Activated T-helper 1 cell treated with Interleukin-2 at 50 U/mL for 16 hours (primary cell): ENCODE measurements at places on chromosomes 2 and 18.

- DNase-seq, result no peak
Measured at GRCh38 chr2:67046591-67046990, 350.5 kb upstream of the ETAA1 start.

DNA sequence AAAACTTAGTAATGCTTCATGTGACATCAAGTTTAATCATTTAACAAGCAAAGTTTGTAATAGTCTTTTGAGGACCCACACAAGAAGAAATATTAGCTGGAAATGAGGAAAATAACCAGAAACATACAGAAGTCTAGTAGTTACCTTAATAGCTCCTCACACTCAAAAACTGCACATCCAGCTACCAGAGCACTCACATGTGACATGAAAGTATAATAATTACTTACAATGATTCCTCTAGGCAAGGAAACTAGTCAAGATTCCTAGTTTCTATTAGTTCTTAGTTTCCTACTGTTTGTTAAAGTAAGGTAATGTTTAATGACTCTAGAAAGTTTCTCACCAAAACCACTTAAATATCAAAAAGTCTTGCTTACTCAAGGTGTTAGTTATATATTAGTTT, 335.8 kb downstream of the RAD51AP2 start:
- DNase-seq, result no peak

- DNase-seq, result no peak
Measured at GRCh38 chr2:206584323-206585116, 57.8 kb upstream of the FAM237A start.

GRCh38 chr18:27008575-27008974, 143.1 kb upstream of the AQP4 start:
- DNase-seq, result no peak

- no peak for DNase-seq
Measured at GRCh38 chr2:40394597-40394996, 57.3 kb downstream of the SLC8A1 start.

DNA sequence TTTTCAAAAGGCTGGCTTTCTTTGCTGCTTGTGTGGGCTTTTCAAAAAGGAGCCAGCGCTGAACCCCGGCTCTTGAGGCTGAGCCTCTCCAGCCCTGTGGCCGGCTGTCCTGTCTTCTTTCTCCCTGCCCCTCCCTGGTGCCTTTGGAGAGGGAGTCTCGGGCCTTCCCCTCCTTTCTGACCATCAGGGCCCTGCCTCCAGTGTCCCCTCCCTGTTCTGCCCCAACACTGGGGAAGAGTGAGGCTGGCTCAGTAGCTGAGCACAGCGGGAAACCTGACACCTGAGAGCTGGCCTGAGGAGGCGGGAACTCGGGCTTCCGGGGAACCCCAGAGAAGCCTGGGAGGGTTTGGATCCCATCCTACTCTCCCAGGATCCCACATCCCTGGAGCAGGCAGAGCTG, 232.1 kb downstream of the LOXHD1 start:
- DNase-seq, result no peak

- no peak for DNase-seq
Measured at GRCh38 chr2:176174382-176174823, 14.1 kb upstream of the HOXD1 start.

DNA sequence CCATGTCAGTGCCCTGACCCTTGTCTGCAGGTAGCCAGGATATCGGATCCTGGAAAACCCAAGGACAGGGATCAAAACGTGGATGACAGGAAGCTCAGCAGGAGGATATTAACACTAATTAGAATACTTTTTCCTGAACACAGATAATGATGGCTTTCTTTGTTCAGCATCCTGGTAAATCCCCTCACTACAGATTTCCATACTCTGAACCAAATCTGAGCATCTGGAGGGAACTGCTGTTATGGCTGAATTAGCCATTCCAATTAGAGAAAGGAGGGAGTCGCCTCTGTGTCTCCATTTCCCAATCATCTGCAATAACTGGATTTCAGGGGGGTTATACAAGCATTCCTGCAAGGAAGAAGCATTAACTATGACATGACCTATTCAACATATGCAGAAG, 24.4 kb downstream of the CXCR4 start:
- no peak for DNase-seq

DNA sequence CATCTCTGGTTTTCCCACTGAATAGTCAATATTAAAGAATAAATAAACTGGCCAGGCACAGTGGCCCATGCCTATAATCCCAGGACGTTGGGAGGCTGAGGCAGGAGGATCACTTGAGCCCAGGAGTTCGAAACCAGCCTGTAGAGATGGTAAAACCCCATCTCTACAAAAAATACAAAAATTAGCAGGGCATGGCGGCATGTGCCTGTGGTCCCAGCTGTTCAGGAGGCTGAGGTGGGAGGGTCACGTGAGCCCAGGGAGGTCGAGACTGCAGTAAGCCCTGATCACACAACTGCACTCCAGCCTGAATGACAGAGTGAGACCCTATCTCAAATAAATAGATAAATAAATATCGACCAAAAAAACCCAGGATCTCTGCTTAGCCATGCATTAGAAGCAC, 50.2 kb upstream of the BIN1 start:
- no peak for DNase-seq

DNA sequence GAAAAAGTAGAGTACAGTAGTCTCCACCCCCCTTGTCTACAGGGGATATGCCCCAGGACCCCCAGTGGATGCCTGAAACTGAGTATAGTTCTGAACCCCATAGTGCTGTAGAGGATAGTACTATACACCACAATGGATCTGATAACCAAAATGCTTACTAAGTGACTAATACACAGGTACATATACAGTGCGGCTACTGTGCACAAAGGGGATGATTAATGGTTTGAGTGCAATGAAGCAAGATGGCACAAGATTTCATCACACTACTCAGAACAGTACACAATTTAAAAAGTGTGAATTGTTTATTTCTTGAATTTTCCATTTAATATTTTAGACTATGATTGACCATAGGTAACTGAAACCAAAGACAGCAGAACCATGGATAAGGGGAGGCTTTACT, 446.9 kb upstream of the NRP2 start:
- no peak for DNase-seq

DNA sequence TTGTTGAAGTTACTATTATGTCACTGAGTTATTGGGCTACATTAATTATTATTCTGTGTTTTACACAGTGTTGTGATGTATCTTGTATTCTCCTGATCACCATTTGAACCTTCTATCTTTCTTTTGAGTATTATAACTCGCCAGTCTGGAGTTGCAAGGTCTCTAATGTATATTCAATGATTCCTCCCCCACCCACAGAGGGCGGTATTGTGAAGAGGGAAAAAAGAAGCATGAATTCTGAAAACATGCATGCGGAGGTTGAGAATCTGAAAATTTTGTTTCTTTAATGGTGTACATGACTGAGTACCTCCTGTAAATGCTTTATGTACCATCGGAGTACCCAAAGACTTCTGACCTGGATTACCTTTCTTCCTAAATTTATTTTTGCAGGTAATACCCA, 266.6 kb downstream of the NR4A2 start:
- no peak for DNase-seq

GRCh38 chr18:59232309-59233016, 12.5 kb downstream of the GRP start:
- no peak for DNase-seq

GRCh38 chr2:46580416-46580815, 101.1 kb downstream of the TMEM247 start:
- DNase-seq, result no peak

- no peak for DNase-seq
Measured at GRCh38 chr2:20759487-20759886, 63.4 kb downstream of the LDAH start.

- DNase-seq, result no peak
Measured at GRCh38 chr2:20972792-20973565, 70.9 kb downstream of the APOB start.

DNA sequence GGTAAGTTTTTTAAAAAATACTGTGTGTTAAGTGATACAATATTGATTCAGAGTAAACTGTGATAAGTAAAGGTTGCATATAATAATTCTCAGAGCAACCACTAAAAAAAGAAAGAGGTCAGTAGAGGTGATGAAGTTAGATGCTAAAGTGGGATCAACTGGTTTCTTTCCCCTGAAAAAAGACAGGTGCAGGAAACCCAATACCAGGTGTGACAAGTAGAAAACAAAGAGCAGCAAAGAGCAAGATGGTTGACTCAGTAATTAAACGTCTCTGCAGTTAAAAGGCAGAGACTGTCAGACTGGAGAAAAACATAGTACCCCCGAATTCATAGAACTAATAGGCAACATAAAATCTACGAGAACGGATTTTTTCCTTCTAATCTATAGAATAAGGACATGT, 128.3 kb downstream of the ATP9B start:
- no peak for DNase-seq

GRCh38 chr2:212237350-212238095, 301.1 kb downstream of the ERBB4 start:
- DNase-seq, result no peak

DNA sequence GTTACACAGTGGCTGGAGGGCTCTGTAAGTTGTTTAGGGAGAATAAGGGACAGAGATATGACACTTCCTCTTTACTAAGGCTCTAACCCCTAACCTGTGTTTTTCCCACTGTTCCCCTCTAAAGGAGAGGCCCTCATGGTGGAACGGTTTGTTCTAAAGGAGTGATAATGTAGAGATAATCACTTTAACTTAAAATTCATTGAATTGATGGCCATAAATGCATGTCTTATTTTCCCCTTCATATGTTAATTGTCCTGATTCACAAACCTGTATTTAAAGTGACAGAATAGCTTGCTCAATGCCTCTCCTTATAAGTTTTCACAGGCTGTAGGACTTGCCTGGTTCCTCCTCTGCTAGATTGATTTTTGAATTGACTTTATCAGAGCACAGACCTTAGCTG, at the start of gene SERPINB12:
Gene SERPINB12 (plus strand): TSS at position 301 of the 400 bp plus-strand sequence. CDS start 13,791 bp downstream, outside the sequence.
- no peak for DNase-seq

GRCh38 chr2:231258701-231259100, 60.3 kb downstream of the ARMC9 start:
- no peak for DNase-seq

DNA sequence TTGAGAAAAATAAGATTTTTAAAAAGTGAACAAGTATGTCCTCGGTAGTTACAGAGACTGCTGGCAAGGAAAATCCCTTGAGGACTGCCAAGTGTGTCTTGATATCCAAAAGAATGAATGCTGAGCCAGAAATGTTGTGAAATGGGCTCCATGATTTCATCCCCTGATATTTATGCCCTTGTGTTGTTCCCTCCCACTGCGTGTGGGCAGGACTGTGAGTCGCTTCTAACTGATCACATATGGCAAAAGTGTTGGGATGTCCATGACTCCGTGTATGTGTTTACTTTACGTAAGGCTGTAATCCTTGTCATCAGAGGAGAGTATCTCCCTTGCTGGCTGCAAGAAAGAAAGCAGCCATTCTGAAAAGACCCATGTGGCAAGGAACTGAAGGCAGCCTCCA, 285.1 kb downstream of the SS18 start:
- DNase-seq, result no peak

DNA sequence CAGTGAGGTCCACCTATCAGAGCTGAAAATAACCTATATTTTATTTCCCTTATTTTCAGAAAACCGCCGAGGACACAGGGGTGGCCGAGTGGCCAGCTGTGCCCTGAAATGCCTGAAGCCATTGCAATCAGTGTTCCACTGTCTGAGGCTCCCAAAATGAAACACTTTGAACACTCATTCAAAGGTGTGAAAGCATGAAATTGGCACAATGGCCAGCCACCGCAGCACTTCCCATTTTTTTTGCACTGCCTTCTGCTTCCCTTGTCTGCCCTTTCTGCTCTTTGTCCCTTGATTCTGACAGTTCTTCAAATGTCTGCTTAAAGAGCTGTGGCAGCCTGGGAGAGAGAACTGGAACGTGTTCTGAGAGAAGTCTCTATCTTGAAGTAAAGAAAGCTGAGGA, 1127.5 kb upstream of the CELF4 start:
- DNase-seq, result no peak

DNA sequence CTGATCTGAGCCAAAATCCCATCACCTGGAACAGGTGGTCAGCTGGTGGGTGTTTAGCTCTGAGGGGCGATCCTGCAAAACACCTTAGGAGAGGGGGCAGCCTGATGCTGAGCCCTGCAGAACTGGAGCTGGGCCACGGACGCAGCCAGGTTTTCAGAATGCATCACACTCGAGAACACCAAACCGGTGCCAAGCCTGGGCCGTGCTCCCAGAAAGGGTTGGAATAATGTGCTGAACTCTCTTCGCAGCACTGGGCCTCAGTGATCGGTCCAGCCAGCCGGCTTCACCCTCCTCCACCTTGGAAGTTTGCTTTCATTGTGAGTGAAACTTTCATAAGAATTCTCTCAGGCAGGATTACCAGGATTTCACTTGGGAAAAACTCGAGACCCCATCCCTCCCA, 56.5 kb upstream of the TTC39C start:
- DNase-seq, result no peak

- no peak for DNase-seq
Measured at GRCh38 chr18:732371-732770, 19.9 kb upstream of the ENOSF1 start.

- DNase-seq, result no peak
Measured at GRCh38 chr2:174693344-174693743, 70.9 kb downstream of the CHRNA1 start.

DNA sequence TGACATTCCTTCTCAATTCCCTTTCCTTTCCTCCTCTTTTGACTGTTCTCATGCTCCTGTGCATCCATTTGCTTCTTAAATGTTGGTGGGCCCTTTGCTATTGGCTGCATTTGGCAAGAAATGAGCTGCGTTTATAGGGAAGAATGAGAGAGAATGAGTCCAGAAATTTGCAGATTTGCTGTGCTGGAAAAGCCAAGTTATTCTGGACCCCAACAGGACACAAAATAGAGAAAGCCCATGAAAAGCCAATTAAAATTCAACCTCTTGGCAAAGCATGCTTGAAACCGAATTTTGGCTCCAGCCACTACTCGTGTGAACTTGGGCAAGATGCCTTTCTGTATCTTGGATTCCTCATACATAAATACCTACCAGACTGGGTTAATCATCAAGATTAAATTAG, 1.3 kb upstream of the SCLY start:
- DNase-seq, result no peak
